ENCODE measurements at places on chromosomes 7 and 10.

- no peak for DNase-seq
Measured at GRCh38 chr7:139886899-139887298, 57.8 kb downstream of the TBXAS1 start.

DNA sequence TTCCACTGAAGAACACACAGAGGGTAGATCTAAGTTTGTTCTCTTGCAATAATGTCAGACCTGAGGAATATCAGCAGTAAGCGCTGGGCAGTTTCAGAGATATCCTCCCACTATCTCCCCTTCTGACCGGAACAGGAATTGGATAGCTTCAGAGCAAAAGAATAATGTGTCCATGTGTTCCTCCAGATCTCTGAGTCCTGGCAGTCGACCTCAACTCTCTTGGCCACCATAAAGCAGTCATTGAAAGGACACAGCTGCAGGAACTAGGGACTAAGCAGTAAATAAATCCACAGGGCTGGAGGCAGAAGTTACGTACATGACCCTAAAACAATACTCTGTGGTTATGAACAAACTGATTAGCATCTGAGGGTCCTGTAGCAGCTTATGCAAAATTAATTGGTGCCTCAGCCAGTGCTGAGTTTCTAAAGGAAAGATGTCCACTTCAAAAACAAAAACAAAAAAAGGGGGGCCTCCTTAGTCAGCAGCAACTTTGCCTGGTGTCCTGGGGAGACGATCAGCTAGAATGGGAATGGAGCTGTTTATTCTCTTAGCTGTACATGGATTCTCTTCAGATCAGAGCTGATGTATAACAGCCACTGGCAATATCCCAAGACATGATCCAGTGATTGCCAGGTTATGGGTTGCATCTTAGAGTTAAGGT, 6.4 kb upstream of the PRTFDC1 start:
- DNase-seq = peak; percentile 21

GRCh38 chr7:104883248-104883717, 130.7 kb upstream of the KMT2E start:
- no peak for DNase-seq

- DNase-seq = no peak
Measured at GRCh38 chr7:88046839-88047573, 113.0 kb downstream of the ADAM22 start.

DNA sequence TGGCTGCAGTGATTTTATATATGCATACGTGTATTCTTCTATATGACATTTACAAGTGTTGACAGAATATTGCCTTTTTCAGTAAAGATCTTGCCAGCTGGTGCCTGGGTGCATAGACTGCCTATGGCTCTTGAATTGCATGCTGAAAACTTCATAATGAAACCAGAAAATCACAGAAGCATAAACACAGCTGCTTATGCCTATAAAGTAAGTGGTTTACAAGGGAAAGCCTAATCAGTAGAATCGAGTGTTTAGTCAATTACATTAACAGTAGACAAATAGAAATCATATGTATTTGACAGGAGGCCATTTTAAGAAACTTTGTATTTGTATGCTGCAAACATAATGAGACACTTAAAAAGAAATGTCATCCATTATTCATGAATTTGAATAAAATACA, 82.5 kb downstream of the TMEM168 start:
- DNase-seq = no peak

DNA sequence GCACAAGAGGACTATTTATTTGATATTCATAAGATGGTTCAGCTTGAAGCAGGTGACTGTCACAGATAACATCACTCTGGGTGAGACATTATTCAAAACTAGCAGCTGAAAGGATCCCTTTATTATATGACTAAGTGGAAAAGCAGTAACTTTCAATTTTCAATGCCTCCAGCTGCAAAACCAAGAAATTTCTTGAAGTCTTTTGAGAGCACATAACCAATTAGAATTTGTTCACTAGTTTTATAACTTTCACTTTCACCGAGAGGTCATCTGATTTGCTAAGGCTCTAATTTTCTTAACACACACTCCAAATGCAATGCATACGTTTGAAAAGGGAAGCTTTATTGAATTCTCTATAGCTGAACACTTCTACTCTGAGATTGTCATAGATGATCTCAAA, 88.6 kb upstream of the KLF14 start:
- DNase-seq = peak; percentile 24

DNA sequence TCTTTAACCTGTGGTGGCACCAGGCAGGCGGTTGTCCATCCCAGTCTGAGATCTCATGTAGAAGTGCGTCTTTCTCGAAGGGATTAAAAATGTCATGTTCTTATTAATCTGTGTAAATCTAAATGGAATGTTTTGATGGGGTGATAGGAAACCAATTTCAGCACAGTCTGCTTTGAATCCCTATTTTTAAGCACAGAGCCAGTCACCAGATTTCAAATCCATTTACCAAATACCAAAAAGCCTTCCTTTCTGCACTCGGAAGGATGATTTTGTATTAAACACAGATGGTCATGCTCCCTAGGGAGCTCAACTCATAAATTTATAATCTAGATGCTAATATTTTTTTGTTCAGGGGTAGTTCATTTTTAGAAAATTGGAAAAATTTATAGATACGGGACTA, 160.6 kb upstream of the AOAH start:
- no peak for DNase-seq

DNA sequence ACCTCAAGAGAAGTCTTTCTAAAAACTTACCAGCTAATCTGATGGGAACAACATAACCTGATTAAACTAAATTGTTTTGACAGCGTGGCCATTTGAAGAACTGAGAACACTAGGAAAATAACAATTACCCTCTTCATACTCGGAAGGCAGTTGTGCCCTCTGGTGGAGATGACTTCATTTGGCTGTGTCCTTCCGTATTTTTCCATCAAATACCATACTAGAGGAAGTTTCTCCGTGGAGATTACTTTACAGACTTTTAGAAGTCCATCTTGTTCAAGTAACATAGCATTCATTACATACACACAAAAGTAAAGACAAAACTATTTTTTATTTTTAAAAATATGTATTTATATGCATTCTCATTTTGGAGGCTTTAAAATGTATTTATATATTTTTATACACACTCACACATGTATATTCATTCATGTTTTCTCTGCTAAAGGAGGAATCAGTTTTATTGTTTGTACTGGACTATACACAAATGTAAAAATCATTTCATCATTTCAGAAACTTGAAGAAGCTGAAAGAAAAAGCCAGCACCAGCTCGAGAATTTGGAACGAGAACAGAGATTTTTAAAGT, 25.2 kb downstream of the SMNDC1 start:
- DNase-seq = peak; percentile 63

DNA sequence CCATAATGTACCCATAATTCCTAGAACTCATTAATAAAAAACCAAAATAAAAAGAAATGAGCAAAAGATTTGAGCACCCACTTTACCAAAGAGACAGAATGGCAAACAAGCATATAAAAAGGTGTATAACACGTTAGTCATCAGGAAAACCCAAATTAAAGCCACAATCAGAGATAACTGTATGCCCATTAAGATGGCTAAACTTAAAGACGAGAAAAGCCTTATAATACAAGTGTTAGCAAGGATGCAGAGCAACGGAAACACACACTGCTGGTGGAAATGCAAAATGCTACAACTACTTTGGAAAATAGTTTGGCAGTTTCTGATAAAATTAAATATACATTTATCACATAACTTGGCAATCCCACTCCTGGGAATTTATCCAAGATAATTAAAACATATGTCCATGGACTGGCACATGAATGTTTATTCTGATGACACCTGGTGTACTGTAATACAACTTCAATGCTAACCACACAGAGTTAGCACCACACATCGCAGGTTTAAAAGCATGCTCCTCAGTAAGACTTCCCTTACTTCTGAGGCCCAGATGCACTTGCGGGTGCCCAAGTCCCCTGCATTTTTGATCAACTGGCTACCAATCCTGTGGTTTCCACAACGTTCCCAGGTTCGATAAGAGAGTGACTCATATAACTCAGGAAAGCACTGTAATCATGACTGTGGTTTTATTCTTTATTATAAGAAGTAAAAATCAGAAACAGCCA, 158.6 kb downstream of the SNX13 start:
- peak; percentile 61 for DNase-seq

DNA sequence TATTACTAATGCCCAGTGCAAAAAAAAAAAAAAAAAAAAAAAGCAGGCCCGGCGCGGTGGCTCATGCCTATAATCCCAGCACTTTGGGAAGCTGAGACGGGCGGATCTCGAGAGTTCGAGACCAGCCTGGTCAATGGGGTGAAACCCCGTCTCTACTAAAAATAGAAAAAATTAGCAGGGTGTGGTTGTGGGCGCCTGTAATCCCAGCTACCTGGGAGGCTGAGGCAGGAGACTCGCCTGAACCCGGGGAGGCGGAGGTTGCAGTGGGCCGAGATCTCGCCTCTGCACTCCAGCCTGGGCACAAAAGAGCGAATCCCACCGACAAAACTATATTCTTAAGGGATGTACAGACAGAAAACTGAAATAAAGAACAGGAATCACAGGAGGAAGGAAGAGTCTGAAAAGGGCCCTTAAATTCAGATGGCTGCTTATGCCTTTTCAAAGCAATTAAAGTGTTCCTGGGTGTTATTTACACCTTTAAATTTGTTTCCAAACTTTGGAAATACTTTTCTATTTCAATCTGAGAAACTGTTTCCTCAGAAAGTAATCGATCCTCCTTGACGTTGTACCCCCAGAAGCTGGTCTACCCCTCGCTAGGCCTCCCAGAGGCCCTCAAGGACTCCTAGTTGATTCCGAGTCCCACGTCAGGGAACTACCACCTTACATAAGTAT, 2.0 kb upstream of the KMT2E start:
- DNase-seq = peak; percentile 29

DNA sequence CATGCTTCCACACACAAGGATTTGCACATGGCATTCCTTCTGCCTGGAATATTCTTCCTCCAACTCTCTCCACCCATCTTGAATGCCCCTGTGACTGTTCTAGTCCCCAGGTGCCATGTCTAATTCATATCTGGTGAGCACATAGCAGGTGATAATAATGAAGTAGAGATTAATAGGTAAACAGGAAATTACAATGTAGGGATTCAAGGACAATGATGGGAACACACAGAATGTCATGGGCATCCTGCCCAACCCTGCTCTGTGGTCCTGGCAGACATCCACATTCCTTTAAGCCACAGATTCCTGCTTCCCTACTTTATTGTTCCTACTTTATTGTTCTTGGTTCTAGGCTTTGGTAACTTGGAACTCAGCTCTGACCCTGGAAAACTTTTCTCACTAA, 115.8 kb downstream of the THSD7A start:
- DNase-seq = peak; percentile 84

DNA sequence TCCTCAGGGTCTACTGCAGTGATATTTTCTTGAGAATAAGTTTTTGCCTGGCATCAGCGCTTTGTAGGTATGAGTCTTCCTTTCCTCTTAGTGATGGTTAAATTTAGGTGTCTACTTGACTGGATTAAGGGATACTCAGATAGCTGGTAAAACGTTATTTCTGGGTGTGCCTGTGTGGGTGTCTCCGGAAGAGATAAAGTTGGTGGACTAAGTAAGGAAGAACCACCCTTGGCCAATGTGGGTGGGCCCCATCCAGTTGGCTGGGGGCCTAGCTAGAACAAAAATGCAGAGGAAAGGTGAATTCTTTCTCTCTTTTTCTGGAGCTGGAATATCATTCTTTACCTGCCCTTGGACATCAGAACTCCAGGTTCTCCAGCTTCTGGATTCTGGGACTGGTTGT, 138.8 kb downstream of the ADCYAP1R1 start:
- no peak for DNase-seq

GRCh38 chr10:50496228-50496627, 127.5 kb downstream of the SGMS1 start:
- no peak for DNase-seq

GRCh38 chr7:72334066-72334465, 78.1 kb downstream of the CALN1 start:
- DNase-seq = no peak

GRCh38 chr7:1672851-1673486, 2.9 kb downstream of the ELFN1 start:
- DNase-seq = no peak

GRCh38 chr10:97999923-98000248, 30.5 kb downstream of the CRTAC1 start:
- no peak for DNase-seq

DNA sequence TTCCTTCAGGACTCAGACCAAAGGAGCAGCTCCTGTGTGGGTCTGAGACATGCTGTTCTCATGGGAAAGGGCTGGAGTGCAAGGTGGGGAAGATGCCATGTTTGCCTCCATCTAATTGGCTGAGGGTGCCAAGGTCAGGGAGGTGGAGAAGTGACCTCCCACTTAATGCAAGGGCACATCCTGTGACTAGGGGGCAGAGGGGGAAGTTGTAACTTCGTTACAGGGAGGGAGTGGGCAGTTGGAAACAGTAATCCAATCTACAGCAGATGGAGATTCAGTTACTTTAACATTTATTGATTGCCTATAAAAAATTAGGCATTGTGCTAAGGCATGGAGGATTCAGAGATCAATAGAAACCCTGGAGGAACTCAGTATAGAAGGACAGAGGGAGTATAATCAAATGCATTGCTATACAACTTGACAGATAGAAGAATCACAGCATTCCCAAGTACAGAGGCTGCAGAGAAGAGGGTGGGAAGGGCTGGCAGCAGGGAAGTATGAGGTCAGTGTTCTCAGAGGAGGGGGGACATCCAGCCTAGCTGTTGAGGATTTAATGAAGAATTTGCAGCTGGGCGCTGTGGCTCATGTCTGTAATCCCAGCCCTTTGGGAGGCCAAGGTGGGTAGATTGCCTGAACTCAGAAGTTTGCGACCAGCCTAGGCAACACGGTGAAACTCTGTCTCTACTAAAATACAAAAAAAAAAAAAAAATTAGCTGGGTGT, 75.9 kb downstream of the CCNY start:
- peak; percentile 38 for DNase-seq

DNA sequence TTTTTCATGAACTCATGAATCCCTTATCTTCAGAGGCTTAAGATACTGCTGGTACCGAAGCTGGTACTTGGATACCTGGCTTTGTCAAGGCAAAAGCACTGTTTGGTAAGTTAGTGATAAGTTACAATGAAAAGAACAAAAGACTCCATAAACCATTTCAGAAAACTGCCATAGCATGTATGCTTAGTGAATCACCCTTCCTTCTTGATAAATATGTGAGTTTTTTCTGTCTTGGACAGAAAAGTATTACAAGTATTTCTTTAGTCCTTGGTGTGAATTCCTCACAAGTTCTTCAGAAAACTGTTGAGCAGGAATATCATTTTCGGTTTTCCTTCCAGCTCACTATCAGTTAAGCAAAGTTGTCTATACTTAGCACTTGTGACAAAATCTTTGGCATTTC, 25.6 kb downstream of the PUS7 start:
- peak; percentile 78 for DNase-seq

- no peak for DNase-seq
Measured at GRCh38 chr7:100430493-100431285, 1.1 kb downstream of the MEPCE start.

DNA sequence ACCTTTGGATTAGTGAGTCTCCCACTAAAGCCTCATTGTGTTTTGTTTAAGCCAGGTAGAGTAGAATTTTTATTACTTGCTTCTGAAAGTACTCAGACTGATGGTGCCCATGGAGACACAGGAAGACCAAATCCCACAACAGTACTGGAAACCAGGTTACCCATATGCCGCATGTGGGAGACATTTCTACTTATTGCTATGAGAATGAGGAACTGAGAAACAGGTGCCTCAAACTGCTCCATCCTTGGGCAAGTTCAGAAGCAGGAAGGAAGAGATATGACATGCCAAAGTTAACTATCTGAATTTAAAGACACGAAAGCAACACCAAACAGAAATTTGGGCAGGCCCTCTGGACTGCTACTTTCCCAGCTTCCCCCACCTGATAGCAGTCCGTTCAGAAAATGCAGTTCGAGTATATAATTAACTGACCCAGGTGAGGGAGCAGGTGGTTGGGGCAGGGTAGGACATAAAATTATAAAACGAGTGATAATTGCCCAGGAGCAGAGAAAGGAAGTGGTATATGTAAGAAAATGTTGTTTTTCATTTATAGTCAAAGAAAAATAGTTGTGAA, 382.3 kb upstream of the MTPN start:
- DNase-seq = no peak
